K562 (cell line): ENCODE measurements at places on chromosomes 1 and 21.
A peak's percentile ranks its signal among the peaks of the same experiment; 100 is the strongest.

DNA sequence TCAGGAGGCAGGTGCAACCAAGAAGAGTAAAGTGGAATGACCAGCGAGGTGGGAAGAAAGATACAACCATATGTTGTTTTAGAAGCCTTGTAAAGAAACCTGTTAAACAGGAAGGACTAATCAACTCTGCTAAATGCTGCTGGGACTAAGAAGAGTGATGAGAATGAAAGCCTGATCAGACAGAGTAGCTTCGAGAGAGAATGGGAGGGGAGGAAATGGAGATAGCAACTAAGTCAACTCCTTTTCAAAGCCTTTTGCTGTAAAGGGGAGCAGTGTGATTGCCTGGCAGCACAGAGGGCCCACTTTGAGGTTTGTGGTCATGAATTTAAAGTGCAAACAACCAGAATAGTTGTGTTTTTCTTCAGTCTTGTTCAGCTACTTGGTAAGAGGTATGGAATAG is 31.4 kb downstream of the SLC30A7 start:
- DNase-seq = no peak
- peaks cover 56% of the 10 kb centered on the region for H3K36me3 ChIP-seq
- H3K27me3 ChIP-seq = no peaks in the 10 kb centered on the region
- H3K4me3 ChIP-seq = no peak overlapping the region
- H3K27ac ChIP-seq = peak overlapping the region; percentile 35; the same call in 1 of the 3 replicates

GRCh38 chr1:193674292-193674944 is 488.0 kb upstream of the B3GALT2 start:
- H3K27me3 ChIP-seq = no peaks in the 10 kb centered on the region
- H3K4me1 ChIP-seq = no peaks in the 10 kb centered on the region
- no peak for DNase-seq
- no peaks in the 10 kb centered on the region for H3K36me3 ChIP-seq
- H3K4me3 ChIP-seq = no peak overlapping the region

DNA sequence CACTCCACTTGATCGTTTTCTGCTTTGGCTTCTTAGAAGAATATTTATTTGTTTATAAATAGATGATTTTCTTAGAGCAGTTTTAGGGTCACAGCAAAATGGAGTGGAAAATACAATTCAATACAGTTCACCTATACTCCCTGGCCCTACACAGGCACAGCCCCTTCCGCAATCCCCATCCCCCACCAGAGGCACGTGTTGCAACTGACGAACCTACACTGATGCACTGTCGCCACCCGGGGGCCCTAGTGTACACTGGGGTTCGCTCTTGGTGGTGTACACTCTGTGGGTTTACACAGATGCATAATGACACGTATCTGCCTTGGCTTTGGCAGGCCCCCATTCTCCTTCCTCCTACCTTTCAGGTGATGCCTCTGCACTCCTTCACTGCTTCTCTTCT is 8.0 kb downstream of the ECHDC2 start:
- no peaks in the 10 kb centered on the region for H3K27me3 ChIP-seq
- H3K4me1 ChIP-seq = peaks cover 31% of the 10 kb centered on the region
- peak overlapping the region; percentile 43; the same call in 1 of the 3 replicates for H3K27ac ChIP-seq

GRCh38 chr1:214842856-214843255 is 239.7 kb upstream of the KCNK2 start:
- no peak overlapping the region for H3K27ac ChIP-seq
- no peaks in the 10 kb centered on the region for H3K27me3 ChIP-seq
- no peaks in the 10 kb centered on the region for H3K36me3 ChIP-seq
- no peak for DNase-seq
- no peaks in the 10 kb centered on the region for H3K4me1 ChIP-seq

DNA sequence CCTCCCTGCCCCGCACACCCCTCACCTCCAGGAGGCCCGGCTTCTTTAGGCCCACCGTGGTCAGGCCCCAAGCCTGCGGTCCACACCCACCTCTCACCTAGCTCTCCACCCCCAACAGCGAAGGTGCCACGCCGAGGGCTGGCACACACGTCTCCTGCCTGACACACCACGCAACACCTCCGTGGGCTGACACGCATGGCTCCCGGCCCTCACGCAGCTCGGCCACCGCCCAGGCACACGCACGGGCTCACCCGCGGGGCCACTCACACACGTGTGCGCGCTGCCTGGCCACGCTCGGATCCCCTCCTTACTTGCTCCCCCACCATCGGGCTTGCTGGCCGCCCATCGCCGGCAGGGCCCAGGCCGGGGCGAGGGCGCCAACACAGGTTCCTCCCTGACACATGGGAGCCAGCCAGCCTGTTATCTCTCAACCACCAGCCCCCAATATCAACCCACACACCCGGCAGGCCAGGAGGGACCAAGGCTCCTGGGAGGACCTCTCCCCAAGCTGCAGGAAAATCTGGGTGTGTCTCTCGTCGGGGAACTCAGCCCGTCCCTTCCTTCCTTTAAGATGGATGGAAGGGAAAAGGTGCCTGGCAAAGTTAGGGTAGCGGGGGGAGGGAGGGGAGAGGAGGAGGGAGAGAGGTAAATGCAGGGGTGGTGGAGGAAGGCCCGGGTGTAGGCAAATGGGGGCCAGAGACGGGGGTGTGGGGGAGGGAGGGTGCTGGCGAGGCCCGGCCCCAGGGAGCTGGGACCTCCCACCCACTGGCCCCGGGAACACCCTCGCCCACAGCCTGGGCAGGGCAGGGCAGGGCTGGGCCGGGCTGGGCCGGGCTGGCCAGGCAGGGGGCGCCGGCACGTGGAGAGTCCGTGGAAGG is 546 bp downstream of the ELOVL1 start:
- DNase-seq = peak; percentile 90
- H3K36me3 ChIP-seq = peaks cover 37% of the 10 kb centered on the region
- peak overlapping the region; percentile 89 for H3K27ac ChIP-seq
- peak overlapping the region; percentile 64 for H3K4me3 ChIP-seq
- no peaks in the 10 kb centered on the region for H3K27me3 ChIP-seq
- peaks cover 31% of the 10 kb centered on the region for H3K4me1 ChIP-seq

DNA sequence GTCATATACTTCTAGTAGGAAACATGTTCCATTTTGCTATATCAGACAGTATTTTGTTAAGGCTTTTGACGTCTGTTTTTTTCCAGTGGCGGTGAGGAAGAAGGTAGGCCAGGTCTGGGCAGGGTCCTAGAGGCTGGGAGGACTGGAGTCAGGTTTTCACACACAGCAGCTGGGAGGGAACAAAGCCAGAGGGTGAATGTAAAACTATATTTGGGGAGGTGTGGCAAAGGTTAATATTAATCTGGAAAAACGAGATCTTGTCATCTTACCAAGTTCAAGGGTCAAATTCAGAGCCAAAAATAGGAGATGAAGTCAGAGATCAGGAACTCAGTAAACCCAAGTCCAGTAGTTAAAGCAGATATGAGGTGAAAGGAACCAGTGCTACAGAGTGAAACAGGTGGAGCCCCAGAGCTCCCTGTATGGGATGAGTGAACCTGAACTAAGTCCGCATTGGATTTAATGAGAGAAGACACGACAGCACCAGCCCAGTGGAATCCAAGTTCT is 10.7 kb upstream of the OTUD7B start:
- H3K4me3 ChIP-seq = no peak overlapping the region
- H3K4me1 ChIP-seq = no peaks in the 10 kb centered on the region

GRCh38 chr1:16614361-16615252 is 1.2 kb upstream of the NBPF1 start:
- H3K4me3 ChIP-seq = no peak overlapping the region
- DNase-seq = peak; percentile 47
- H3K36me3 ChIP-seq = peaks cover 21% of the 10 kb centered on the region; the same call in 2 of the 3 replicates
- H3K27me3 ChIP-seq = no peaks in the 10 kb centered on the region
- no peak overlapping the region for H3K27ac ChIP-seq
- peaks cover 36% of the 10 kb centered on the region for H3K4me1 ChIP-seq

DNA sequence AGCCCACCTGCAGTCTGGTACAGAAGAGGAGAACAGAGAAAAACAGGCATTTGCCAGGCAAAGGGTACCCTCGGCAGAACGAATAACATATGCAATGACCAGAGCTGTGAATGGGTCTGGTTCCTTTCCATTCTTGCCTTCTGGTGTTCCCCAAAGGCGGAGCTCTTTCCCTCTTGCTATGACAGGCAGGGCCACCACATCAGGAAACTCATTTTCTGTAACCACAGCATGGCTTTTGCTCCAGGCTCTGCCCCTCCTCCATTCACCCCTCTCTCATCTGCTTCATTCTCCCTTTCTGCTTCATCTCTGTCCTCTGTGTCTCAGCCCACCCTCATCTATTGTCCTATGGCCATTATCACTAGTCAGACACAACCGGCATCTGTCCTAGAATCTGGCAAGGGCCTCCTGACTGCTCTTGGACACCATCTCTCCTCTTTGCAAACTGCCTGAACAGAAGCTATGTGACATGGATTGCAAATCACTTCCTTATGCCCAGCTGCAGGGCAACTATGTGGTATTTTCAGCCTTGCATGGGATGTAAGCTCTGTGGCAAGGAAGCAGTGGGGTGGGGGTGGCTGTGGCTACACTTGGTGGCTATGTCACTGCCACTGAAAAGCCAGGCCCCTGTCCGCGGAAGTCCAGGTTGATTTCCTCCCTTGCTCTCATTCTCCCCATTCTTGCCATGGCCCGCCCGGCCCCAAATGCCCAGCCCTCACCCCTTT is 78.8 kb upstream of the ABCD3 start:
- H3K27ac ChIP-seq = no peak overlapping the region
- peaks cover 7% of the 10 kb centered on the region for H3K27me3 ChIP-seq
- H3K4me1 ChIP-seq = no peaks in the 10 kb centered on the region
